Activated gamma-delta T cell treated with Interleukin-2 at 50 U/mL for 16 hours (primary cell): ENCODE measurements at places on chromosomes 6 and 20.

DNA sequence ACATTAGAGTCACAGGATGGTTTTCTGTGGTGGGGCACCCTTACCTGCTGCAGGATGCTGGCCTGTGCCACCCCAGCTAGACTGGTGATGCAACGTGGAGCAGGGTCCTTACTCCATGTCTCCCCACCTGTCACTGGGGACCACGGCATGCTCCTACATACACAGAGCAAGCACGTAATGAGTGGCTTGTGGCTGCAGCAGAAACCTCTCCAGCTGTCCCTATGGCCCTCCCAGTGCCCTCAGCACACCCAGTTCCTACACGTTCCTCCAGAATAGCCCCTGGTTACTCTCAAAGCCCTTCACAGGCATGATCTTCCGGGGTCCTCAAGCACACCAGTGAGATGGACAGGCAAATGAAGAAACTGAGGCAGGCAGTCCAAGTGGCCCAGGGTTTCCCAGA is 3.2 kb upstream of the LSM14B start:
- DNase-seq = no peak

GRCh38 chr20:53581444-53582250 is 12.0 kb downstream of the ZNF217 start:
- DNase-seq = no peak

GRCh38 chr6:125714441-125715090 is 34.9 kb upstream of the HEY2 start:
- DNase-seq = no peak

- DNase-seq = no peak
These were observed 65.9 kb downstream of the FAM135A start for GRCh38 chr6:70479236-70479635.

GRCh38 chr6:170140129-170140528 is 150.7 kb downstream of the DLL1 start:
- DNase-seq = no peak

DNA sequence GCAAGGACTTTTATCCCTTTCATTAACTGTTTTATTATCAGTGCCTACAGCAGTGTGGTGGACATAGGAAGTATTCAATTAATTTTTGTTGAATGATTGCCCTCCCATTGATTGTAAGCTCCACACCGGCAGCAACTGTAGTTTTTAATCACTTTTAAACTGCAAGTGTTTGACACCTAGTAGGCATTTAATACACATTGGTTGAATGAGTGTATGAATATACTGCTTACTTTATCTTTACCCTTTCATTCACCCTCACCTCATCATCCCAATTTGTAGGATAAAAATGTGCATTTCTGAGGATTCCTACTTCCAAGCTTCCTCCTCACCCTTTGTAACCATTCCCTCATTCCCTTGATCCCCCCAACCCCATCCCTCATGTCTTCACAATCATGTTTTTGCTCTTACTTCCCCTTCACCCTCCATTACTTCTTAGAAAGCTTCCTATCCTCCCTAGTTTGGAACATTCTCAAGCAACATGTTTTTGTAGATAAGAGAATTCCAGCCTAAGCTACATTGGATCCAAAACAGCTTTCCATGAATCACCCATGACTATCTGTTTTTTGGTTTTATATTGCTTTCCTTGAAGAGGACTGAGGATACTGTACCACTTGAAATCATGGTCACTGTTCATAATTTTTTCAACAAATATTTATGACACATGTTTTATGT is 955 bp upstream of the SLC26A8 start:
- no peak for DNase-seq

- DNase-seq = no peak
These were observed 201.9 kb downstream of the PLCB4 start for GRCh38 chr20:9270831-9271230.

- no peak for DNase-seq
These were observed 5.0 kb downstream of the CPXM1 start for GRCh38 chr20:2795451-2795850.

GRCh38 chr20:3068986-3069900 is 2.2 kb upstream of the OXT start:
- DNase-seq = peak; percentile 34

DNA sequence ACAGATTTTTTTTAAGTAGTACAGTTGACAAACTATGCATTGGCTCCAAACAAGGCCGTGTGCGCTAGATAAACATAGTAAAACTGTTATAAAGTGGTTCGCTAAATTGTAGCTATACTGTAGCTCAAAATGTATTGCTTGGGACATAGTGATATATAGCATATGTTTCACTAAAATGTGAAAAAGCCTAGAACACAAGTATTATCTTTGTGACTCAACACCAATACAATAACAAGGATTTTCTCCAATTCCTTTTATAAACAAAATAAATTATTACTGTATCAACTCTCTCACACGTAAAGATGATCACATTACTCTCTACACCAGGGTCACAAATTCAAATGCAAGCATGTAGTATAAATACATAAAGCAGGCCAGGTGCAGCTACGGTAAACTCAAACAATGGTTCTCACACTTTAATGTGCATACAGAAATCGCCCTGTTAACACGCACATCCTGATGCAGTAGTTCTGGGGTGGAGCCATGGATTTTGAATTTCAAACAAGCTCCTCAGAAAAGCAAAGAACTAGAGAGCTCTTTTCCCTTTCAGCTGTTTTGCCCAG is 214.6 kb downstream of the GMDS start:
- no peak for DNase-seq

DNA sequence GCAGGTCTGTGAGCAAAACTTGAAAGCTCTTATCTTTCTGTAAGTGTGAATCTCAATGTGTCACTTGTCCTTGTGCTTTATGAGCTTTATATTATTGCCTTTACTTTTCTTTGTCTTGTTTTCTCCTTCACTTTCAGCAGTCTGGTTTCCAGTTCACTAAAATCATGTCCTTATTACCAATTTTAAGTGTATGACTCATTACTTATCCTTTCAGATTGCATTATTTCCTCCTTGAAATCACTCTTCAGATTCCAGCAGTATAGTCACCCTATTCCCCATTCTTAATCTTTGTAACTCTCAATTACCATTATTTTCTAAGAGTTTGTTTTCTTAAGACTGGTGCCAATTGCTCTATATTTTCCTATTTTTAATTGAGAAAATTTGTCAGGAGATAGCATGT is 117.4 kb upstream of the GRIK2 start:
- DNase-seq = no peak

DNA sequence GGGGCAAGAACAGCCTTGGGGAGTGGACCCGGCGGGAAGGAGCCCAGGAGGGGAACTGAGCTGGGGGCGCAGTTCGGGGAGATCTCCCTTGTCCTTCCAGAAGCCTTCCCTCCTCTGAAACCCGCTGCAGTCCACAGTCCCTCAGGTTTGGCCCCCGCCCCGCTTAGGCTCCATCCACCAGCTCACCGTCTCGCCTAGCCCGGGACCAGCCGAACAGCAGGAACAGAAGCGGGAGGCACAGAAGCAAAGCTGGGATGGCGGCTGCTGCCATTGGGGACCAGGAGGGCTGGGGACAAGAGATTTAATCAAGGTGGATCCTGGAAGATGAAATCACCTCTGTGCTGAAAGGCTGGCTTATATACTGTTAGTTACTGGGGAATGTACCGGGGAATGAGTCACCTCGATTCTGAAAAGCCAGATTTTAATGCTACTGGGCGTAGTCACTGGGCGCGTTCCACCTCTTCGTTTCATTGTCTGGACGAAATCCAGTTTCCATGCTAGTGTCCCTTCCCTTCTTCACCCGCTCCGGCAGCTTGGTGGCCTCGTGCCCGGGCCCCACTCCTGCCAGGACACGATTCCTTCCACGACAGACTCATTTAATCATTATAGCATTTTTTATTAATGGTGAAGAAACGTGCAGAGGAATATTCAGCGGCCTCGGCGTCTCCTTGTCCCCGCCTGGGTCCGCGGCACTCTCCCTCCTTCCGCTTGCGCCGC is at the start of gene RAET1L:
RAET1L (minus strand) TSS at position 332 of the 717 bp plus-strand sequence; CDS start at position 271, 61 bp downstream.
- no peak for DNase-seq

DNA sequence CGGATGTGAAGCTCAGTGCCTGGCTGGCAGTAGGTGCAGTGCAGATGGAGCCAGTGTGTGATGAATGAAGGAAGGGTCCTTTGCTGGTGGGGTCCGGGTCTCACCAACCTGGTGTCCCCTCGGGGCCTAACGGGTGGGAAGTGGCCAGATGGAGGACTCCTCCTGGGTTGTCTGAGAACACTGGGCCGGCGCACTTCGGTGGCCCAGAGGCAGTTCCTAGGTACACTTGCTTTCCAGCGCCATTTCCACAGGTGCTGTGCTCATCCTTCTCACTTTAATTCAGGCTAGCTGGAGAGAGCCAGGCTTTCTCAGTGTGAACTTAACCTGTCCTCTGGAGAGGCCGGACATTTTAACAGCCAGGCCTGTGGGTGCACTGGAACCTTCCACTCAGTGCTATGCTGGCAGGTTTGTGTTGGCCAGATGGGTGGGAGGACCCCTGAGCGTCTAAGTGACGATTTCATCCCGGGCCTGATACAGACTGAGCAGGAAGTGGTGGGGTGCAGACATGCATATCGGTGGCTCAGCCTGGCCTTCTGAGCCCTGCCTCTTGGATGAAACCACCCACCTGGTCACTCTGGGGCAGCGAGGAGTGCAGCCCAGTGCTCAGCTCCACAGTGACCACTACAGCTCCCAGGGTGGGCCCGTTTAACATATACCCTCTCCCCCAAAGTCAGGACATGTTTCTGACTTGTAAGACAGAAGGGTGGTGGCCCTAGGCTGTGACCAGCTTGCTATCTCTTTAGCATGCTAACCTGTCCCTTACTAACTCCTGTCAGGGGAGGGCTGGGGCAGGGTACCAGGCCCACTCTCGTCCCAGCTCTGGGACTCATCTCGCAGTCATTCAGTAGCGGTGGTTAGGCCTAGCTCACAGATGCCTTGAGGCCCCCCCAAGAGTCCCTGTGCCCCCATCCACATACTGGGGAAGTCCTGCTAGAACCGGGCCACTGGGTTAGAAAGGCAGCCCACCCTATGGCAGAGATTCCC is 8.2 kb upstream of the PYGB start:
- no peak for DNase-seq

DNA sequence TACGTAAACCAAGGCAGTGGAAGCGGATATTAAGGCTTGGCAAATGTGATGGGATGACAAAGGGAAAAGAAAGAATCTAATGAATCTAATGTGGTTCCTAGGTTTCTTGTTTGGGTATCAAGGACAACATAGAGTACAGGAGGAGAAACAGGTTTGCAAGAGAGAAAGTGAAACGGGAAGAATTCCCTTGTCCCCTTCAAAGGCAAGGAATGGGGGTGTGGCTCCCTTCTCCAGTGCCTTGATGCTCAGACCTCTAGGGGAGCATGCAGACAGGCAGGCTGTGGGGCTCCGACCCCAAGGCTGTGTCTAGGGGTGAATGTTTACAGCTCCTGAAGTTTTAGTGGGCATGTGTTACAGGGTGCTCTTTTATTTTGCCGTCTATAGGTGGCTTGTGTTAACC is 317.5 kb upstream of the HSF2 start:
- no peak for DNase-seq

GRCh38 chr6:167995302-167995701 is 2.2 kb upstream of the KIF25 start:
- DNase-seq = no peak

DNA sequence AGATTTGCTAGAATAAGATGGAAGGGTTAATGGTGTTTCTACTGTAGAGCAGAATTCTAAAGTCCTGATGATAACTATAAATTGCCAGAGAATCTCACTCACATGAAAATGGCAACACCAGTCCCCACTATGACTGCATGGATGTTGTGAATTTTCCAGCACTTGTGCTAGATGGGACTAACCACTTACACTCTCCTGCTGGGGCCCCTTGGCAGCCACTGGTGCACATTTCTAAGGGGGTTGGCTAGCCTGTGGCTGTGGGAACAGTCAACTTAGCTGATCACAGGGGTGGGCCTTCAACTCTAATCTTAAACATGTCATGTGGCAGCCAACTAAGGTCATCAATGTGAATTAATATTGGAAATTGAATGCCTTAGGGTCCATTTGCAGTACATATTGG is 271.2 kb downstream of the PHACTR1 start:
- no peak for DNase-seq

- peak; percentile 11 for DNase-seq
These were observed 12.8 kb upstream of the PDYN start for GRCh38 chr20:2006452-2007361.

GRCh38 chr6:167336844-167337630 is 12.2 kb downstream of the TTLL2 start:
- no peak for DNase-seq

DNA sequence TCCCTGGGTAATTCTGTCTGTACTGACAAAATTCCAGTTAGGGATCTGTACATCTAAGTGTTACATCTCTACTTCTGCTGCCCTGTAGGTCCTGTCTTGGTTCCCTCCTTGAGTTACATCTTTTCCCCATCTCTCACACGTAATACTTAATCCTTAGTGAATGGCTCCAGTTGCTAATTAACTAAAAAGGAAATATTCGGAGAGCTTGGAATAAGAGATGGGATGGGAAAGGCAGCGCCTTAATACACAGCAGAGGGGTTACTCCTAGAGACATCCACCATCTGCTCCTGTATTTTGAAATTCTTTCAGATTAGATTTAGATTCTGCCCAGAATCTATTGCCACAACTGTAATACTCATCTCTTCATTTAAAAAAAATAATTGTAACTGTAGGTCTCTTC is 384.0 kb downstream of the SAMD5 start:
- DNase-seq = no peak

- no peak for DNase-seq
These were observed 50.2 kb upstream of the HIVEP1 start for GRCh38 chr6:11961923-11962322.

GRCh38 chr6:6975459-6976111 is 132.2 kb upstream of the RREB1 start:
- no peak for DNase-seq

- DNase-seq = no peak
These were observed 244.7 kb upstream of the PRND start for GRCh38 chr20:4476903-4477500.

GRCh38 chr6:26487466-26487865 is 12.6 kb upstream of the BTN1A1 start:
- no peak for DNase-seq

DNA sequence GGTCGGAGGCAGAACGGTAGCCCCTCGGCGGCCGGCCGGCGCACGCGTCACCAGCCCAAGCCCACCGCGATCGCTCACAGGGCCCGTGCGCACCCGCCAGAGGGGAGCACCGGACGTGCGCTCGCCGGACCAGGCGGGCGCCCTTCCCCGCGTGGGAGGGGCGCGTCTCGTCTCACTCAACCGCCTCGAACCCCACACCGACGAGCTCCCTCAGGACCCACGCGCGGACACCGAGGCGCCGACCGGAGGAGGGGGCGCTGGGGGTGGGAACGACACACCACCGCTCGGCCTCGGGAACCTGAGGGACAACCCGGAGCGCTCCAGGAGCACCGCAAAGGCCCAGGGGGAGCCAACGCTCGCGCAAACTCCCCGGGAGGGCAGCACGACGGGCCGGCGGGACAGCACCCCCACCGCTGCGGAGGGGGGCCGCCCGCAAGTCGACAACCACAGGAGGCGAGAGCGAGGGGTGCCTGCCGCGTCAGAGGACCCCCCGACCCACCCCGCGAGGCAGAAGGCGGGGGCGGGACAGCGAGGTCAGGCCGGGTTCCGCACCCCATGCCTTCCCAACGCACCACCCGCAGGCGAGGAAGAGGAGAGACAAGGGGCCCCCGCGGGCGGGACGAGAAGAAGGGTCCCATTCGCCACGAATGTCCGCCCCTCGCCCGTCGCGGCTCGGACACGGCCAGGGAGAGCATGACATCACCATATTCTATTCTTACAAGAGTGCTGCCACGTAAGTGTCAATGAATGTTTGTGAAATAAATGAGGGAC is 512.7 kb upstream of the ZNF337 start:
- no peak for DNase-seq

- DNase-seq = no peak
These were observed 26.0 kb upstream of the PLAGL1 start for GRCh38 chr6:144033816-144034735.
